HT1080 (cell line): ENCODE measurements at places on chromosomes 12 and 14. TPM values are rescaled to one million over a fixed set of nuclear protein-coding genes. Genes with fewer than 3 reads are reported as not detected.

KRT80 gene
- total RNA-seq: 6.7 and 8.2 TPM in 2 replicates

LRRC9 gene
- not detected in 2 replicates for total RNA-seq

SCFD1 gene
- total RNA-seq: 116 and 121 TPM in 2 replicates

ALDH1L2 gene
- 0.23 and 0.34 TPM in 2 replicates for total RNA-seq

EGLN3 gene
- total RNA-seq: not detected in 2 replicates

CEP128 gene
- 5.0 and 6.4 TPM in 2 replicates for total RNA-seq

DNA sequence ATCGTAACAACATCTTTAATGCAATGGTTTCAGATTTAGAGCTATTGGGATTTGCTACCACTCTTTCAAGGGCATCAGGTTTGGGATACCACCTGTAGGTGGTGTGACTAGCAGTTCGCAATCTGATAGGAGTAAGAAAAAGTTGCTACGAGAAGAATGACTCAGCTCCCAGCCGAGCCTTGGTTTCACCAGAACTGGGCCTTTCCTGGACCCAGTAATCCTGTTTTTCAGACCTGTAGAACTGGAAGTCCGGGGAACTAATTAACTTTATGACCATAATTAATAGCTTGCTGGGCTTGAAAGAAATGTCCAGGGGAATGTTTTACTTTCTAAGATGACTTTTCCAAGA, 770 bp downstream of the ABHD4 start:
- peak; percentile 45 for DNase-seq

GRCh38 chr12:6792522-6793201, 3.3 kb downstream of the CD4 start:
- no peak for DNase-seq

- no peak for DNase-seq
These were observed 49.9 kb downstream of the ZNF641 start for GRCh38 chr12:48300774-48301173.

DNA sequence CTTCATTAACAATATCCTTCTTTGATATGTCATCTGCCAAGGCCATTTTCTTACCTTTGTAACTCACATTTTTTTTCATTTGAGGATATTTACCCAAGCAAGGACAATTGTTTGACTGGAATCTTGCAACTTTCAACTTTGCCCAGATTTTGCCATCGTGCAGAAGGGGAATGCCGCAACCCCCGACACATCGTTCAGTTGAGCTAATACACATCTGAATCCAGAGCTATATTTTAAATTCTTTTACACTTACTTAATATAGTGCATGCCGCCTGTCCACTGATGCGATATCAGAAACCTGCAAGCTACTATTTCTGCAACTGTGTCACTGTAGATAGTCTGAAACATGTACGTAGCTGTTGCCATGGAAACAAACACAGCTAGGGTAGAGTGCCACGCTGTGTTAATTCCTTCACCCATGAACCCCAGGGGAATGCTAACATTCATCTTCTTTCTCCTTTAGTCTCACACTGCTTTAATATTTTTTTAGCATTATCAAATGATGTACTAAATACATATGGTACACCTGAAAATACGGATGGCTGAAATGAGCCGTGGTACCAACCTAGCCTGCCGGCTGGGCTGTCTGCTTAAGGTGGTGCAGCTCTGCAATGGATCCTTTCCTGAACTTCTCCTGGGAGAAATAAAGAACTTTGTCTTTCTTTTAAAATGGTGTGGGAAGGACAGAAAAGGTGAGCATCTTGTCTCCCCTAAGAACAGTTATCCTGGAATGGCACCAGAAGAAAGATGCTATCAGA, 77.0 kb upstream of the FOXN3 start:
- DNase-seq: no peak
